ENCODE measurements at places on chromosomes 1 and 21. TPM values are rescaled to one million over a fixed set of nuclear protein-coding genes. Genes with fewer than 3 reads are reported as not detected.

DNA sequence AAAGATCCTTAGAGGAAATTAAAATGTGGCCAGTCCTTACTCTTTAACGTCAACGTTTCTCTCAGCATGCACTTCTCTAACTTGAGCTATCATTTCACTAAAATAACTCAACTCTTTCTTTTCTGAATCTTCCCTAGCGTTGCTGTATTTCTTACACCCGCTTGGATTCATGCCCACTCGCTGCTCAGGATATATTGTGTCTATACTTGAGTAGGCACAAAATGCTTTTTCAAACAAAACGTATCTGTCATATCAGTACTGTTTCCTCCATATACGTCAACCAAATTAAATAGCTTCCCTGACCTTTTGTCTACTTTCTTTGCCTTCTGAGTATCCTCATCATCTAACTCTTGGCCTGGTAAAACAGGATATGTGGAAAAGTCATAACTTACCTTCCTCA, 549.7 kb downstream of the SMYD3 start:
- no peak for DNase-seq

GRCh38 chr1:203680765-203681164, 54.1 kb downstream of the ATP2B4 start:
- no peak for DNase-seq

GRCh38 chr1:28510273-28510969, 4.6 kb downstream of the RCC1 start:
- DNase-seq: peak; percentile 77

DNA sequence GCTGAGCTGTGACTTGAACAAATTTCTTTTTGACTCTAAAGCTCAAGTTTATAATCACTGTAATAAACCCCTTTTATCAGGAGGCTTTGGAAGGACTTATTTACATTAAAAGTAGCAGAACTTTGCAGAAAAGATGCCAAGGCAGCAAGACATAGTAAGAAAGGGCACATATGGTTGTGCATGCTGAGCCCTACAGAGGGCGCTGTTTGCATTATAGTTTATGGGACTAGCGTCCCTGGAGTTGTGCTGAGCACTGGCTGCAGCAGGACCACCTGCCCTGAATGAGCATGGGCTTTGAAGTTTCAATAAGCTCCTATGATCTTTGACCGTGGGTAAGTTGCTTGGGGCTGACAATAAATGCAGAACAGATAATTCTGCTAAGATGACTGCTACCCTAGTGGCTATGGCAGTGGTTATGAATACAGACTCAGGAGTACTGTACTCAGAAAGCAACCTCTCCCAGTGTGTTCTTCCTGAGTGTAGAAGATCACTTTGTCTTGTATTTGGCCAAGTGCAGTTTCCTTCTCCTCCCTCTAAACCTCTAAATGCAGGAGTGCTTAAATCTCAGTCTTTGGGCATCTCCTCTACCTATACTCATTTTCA, 45.4 kb upstream of the USP1 start:
- peak; percentile 19 for DNase-seq

DNA sequence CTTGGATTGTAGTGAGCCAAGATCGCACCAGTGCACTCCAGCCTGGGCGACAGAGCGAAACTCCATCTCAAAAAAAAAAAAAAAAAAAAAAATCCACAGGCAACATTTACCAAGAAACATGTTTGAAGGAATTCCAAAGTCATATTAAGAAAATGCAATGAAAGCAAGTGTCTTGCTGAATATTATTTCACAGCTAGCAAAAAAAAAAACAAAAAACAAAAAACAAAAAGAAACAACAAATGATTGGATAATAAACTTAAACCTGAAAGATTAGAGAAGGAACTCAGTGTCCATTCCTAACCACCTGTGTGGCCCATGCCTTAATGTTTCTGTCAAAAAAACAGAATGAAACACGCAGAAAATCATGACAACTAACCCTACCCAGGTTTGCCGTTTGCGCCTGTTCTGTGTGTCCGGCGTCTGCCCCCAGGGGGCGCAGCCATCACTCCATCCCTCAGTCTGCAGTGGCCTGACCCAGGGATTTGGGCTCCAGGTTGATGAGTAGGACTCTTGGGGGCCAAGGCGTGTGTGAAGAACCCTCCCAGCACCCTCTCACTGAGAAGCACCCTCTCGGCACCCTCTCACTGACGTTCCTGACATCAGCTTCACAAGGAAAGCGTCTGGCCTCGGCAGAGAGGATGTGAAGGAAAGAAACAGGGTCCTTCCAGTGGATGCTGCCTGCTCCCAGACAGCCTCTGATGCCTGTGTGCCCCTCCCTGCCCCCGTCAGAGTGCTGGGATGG, 19.2 kb upstream of the PTTG1IP start:
- no peak for DNase-seq

OVAAL gene
- polyA plus RNA-seq: not detected
